Stimulated activated CD8-positive, alpha-beta memory T cell treated with anti-CD3 and anti-CD28 coated beads, Interleukin-7, amount 100 ng/mL, for 4 hours (primary cell): ENCODE measurements at places on chromosomes 12 and 14.
A peak's percentile ranks its signal among the peaks of the same experiment; 100 is the strongest.

DNA sequence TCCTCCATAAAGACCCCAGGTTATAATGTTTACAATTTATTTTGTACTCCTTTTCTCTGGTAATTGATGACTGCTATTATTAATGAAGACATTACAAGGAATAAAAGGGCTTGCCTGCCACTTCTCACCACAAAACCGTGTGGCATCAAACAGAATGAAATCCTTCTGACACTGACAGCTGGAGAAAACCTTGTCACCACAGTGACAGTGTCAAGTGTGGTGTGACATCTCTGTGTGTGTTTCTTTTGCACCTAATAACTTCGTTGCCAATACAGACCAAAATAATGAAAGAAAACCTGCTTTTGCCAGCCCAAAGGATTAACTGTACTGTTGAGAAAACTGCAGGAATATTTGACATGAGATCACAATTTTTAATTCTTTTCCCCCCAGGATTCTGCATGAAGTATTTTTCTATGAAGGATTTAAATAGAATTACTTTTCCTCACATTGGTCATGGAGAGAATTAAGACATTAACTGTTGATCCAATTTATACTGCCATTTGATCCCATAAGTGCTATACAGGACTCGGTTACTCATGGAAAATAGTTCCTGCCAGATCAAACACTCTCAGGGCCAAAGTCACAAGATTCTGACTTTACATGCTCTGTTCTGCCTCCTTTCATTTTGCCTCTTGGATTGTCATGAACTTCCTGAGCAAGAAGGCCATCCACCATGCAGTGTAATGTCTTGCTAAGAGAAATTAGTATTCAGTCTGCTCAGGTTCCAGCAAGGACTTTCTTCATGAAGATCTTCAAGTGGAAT is 60.4 kb upstream of the IFNG-AS1 start:
- no peak for DNase-seq

- DNase-seq: no peak
These were observed 14.3 kb downstream of the C12orf43 start for GRCh38 chr12:121001841-121002483.

GRCh38 chr12:73277971-73278370 is 1005.8 kb downstream of the TRHDE start:
- no peak for DNase-seq

DNA sequence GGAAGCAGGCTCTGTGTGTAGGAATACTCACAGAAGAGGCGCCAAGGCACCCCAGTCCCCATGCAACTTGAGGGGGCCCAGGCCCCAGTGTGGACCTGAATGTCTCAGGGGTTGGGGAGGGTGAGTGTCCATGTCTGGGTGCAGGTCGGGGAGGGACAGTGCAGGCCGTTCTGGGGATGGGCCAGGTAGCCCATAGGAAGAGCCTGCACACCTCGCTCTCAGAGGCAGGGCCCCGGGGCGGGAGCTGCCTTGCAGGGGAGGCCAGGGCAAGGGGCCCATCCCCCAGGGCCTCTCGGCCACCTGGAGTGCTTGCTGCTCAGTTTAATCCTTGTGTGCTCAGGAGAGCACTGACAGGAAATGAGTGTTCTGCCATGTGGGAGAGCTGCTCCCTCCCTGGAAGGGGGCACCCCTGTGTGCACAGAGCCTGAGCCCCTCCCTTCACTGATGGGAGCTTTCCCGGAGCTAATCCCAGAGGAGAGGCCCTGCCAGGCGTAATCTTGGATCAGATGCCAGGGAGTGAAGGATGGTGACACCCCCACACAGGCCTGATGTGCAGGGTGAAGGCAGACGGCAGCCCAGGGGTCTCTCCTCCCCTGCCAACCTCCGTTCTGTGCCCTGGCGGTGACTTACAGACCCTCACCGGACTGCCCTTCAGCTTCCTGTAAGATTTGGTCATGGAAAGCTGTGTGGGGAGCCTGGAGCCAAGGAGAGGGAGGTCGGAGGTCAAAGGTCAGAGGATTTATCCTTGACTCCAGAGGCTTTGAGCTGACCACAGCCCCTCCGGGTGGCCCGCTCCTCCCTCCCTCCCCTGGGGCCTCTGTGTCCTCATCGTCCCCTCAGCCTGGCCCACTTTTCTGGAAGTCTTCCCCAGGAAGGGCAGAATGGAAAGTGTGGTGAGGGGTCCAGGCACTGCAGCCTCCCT is 24.4 kb upstream of the FBRSL1 start:
- DNase-seq: no peak

GRCh38 chr12:14366209-14367039 is 942 bp downstream of the ATF7IP start:
- DNase-seq: no peak

DNA sequence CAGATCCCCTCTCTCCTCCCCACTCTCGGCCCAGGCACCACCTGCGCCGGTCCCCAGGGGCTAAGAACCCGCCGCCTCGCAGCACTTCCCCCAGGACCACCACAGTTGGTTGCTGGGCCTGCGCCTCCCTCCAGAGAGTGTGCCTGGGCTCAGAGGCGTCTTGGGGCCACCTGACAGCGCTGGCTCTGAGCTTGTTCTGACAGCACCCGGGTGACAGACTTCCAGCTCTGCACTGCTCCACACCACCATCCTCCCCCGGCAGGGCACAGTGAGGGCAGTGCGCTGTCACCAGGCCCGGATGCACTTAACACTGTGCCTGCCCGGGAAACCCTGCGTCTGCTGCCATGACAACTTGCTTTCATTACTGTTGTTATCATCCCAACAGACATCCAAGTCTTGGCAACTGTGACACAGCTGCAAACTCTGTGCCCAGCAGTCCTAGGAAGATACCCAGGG is 6.6 kb downstream of the BRF1 start:
- peak; percentile 48 for DNase-seq

DNA sequence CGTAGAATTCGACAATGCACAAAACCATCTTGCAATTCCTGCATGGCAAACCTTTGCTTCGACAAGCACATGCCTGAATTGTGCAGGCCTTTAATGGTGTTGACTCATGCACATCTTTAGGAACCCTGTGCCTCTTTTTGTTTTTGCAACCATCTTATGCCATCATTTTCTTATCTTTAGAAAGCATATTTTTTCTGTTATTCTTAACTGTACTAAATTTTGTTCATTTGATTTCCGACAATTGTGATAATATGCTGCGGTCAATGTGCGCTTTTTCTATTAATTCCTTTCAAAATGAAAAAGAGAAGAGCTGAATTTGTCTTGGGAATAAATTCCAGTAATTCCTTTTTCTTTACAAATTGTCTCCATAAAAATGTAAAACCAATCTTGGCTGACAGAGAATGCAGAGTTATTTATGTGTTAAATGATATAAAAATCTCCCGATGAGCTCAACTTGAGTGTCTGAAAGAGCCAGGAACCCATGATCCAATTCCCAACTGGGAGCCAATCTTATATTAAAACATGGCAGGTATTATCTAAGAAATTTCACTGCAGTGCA is 20.1 kb upstream of the CDK17 start:
- DNase-seq: no peak

DNA sequence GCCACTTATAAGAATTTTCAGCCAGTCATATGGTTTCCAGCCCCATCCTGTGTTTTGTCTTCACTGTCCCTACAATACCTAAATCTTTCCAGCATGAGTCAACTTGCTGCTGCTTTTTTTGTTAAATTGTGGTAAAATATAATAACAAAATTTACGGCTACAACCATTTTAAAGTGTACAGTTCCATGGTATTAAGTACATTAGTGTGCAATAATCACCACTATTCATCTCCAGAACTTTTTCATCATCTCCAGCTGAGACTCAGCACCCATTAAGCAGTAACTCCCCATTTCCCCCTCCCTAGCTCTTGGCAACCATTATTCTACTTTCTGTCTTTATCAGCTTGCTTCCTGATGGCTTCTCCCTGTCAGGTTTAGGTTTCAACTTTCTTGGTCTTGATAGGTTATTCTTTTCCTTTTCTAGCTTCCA is 39.1 kb downstream of the FRS2 start:
- no peak for DNase-seq

DNA sequence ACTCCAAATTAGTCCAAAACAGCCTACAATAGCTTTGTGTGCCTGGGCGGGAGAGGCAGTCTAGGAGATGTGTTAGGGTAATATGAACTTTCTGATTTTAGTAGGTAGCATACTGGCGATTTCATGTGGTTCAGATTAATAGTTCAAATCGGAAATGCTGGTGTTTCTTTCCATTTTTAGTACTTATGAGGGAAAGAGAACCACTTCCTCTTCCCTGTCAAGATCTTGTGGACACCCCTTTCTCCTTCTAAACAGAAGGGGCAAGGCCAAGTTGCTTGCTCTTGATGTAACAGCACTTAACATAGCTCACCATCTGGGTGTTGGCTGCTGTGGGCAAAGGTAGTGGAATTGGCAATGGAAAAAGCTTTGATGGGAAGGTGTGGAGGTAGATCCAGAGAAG is 32.2 kb upstream of the IGF1 start:
- DNase-seq: no peak

GRCh38 chr12:52612431-52613383 is 5.7 kb downstream of the KRT73 start:
- no peak for DNase-seq

- DNase-seq: no peak
These were observed 1183.7 kb upstream of the TMEM132C start for GRCh38 chr12:127083008-127083949.

GRCh38 chr12:14769969-14770495 is 33.2 kb downstream of the WBP11 start:
- DNase-seq: peak; percentile 75

GRCh38 chr14:77498120-77498979 is at the start of gene ISM2:
TSS of gene ISM2 (minus strand) at chr14:77498816. CDS start at chr14:77498793, 23 bp downstream.
- peak; percentile 4 for DNase-seq

DNA sequence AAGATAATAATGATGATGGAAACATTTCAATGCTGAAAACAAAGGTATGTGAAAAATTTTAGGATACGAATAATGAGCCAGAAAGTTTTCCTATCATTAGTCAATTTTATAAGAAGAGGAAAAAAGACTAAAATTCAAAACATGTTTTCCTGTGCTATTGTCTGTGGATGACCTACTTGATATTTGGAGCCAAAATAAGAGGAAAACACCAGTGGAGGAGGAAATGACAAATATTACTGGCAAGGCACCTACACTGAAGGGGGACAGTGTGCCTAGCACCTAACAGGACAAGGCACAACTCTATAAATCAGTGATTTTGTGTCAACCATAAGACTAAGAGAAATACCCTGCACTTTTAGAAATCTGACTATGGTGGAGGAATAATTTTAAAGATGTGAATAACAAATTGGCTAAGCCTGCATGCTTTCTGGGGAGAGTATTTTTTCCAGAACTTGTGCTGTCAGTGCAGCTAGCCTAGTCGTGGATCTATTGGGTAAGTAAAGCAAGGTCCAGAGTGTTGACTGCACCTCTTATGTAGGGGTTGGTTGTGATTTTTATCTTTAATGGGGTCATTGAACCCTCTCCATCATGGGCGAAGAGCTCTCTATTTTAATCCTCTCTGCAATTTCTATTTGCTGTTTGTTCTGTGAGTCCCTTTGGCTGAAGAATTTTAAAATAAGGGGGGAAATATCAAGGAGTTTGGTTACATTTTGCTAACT is 398.0 kb downstream of the TMTC2 start:
- DNase-seq: no peak

GRCh38 chr12:94670075-94670474 is 19.7 kb upstream of the TMCC3 start:
- DNase-seq: no peak

DNA sequence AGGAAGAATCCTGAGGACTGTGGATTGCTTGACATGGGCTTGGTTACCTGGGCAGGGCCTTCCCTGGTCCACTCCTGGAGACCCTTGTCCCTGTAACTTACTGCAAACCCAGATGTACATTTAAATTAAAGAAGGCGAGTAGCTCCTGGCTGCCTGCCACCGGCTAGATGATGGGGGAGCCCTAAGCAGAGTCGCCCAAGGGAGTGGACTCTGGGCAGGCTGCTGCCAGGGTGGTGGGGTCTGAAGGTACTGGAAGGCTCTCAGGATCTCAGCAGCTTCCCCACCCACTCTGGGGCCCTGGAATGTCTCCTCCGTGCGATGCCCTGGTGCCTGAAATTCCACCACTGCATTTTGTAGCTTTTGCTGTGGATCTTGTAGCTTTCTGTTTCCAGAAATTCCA is 74.7 kb downstream of the FBXL14 start:
- no peak for DNase-seq

GRCh38 chr12:43676183-43676813 is 82.3 kb downstream of the PUS7L start:
- DNase-seq: no peak

DNA sequence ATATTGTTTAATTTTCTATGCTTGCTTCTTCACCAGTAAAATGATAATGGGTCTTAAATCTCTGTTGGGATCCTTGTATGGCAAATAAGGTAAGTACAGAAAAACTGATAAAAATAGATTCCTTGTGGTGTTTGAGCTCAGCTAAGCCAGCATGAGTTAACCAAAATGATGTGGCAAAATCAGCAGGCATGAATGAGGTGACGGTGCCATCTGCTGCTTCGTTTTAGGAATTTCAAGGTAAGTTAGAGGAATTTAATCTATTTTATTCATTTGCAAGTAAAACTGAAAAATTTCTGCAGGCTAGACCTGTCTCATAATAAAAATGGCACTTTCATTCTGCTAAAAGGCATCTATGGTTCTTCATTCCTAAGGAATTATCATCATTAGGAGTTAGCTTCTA is 10.0 kb upstream of the CLEC7A start:
- DNase-seq: peak; percentile 6

GRCh38 chr14:91177073-91178034 is 63.5 kb downstream of the DGLUCY start:
- DNase-seq: peak; percentile 51

DNA sequence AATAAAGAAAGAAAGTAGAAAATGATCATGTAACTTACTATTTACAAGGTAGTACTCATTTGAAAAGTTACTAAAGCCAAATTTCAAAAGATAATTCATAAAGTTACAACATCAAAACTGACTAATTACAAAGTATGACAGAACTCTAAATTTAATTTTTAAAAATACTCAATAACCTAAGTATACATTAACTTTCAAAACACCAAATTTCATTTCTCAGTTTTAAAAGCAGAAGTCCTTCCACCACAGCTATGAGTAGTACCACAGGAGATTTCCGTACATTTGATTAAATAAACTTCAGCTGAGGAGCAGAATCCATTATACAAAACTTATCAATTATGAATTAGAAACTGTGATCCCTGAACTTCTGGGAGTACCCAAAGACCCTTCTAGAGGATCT is 100.8 kb upstream of the BBS10 start:
- DNase-seq: no peak

DNA sequence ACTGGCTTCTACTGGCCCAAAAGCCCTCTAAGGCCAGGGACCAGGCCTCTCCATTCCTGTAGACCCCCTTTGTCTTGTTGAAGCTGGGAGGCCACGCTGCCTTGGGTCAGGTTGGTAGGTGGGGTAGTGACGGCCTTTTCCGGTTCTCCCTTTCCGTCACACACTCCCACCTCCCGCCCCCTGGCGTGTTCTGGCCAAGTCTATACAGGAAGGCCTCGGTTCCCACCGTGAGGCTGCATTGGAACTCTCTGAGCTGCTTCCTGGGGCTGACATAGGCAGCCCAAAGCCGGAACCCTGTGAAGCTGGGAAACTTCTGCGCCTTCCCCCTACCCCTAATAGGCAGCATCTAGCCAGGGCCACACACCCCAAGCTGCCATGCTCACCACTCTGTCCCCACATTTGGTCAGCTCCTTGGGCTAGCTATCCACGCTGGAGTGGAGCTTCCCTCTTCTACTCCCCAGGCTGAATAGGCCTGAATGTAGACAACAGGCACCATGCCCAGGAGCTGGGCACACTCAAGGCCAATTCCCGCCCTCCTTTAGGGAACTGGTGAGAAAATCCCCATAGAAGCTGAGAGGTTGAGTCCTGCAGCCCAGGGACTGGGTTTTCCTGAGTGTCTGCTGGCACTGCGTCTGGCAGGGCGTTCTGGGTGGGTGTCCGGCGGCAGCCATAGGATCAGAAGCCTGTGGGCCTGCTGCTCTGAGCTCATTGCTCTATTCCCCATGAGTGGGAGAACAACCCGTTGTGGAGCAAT is 35.7 kb downstream of the RIN3 start:
- no peak for DNase-seq
